ENCODE measurements at places on chromosomes 4 and X. TPM values are rescaled to one million over a fixed set of nuclear protein-coding genes. Genes with fewer than 3 reads are reported as not detected.

GRCh38 chr4:31390849-31391248, 670.7 kb downstream of the PCDH7 start:
- H3K27ac ChIP-seq: no peak overlapping the region
- DNase-seq: no peak
- no peak overlapping the region for H3K4me3 ChIP-seq

DNA sequence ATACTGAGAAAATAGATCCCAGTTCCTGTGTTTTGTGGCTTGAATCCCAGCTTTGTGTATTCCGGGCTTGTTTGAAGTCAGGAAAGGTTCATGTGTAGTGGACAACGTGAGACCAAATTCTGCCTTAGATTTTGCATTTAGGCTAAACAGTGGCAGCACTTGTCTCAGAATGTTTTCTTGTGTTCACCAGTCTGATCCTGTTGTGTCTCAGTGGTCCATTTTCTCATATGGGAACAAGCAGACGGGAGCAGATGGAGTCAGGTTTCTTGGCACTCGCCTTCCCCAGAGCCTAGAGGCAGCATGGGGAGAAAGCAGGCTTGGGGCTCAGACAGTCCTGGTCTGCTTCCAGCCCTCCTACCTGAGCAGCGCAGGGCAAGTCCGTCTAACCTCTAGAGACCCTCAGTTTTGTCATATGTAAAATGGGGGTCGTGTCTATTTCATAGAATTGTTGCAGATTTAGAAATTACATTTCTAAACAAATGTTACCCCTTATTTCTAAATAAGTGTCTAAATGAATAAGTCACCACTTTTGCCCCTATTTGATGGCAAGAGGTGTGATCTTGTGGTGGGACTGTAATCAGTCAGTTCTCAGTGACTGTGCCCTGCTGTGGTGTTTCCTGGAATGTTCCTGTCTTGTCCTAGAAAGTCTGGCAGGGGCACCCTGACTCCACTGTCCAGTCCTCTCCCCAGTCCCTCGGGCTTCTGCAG, 28.3 kb upstream of the MSANTD1 start:
- H3K4me3 ChIP-seq: no peak overlapping the region
- peaks cover 37% of the 10 kb centered on the region for H3K36me3 ChIP-seq
- no peaks in the 10 kb centered on the region for H3K4me1 ChIP-seq
- DNase-seq: no peak
- no peaks in the 10 kb centered on the region for H3K27me3 ChIP-seq
- H3K27ac ChIP-seq: no peak overlapping the region

DNA sequence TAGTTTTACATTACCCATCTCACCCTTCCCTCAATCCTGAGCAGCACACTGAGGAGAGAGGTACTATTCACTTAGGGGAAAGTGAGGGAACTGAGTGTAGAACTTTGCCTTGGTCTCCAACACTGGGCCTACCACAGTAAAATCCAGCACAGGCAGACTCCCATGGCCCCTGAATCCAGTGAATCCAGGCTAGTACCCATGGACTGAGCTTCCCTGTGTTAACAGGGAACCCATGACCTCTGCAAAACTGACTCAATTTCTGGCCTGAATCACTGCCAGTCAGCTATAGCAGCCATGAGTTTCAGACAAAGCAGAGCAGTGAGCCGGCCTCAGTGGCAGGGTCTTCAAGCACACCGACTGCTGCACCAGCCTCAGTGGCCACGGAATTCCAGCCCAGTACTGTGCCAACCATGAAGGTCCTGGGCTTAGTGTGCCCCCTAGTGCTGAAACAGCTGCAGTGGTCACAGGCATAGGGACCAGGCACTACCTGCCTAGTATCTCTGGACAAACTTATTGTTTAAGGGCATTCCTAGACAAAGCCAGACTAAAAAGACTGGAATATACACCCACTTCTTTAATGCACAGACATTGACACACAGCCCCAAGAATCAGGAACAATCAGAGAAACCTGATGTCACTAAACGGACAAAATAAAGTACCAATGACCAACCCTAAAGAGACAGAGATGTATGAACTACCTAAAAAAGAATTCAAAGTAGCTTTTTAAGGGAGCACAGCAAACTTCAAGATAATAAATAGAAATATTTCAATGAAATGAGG, 127.4 kb upstream of the RPL34 start:
- no peaks in the 10 kb centered on the region for H3K4me1 ChIP-seq
- peak; percentile 10 for DNase-seq
- H3K36me3 ChIP-seq: no peaks in the 10 kb centered on the region
- no peaks in the 10 kb centered on the region for H3K27me3 ChIP-seq
- H3K4me3 ChIP-seq: no peak overlapping the region
- H3K27ac ChIP-seq: no peak overlapping the region

GRCh38 chr4:83490876-83491450, 6.1 kb upstream of the ABRAXAS1 start:
- no peak overlapping the region for H3K27ac ChIP-seq
- no peaks in the 10 kb centered on the region for H3K36me3 ChIP-seq
- H3K4me3 ChIP-seq: no peak overlapping the region
- DNase-seq: no peak
- no peaks in the 10 kb centered on the region for H3K27me3 ChIP-seq

- no peak overlapping the region for H3K27ac ChIP-seq
- no peaks in the 10 kb centered on the region for H3K4me1 ChIP-seq
Observed at GRCh38 chr4:5340991-5341451, 289.7 kb downstream of the STK32B start.

- DNase-seq: no peak
- H3K36me3 ChIP-seq: peaks cover 49% of the 10 kb centered on the region
- no peak overlapping the region for H3K27ac ChIP-seq
- H3K4me1 ChIP-seq: no peaks in the 10 kb centered on the region
- H3K27me3 ChIP-seq: no peaks in the 10 kb centered on the region
Observed at GRCh38 chr4:13580036-13580435, 35.7 kb upstream of the NKX3-2 start.

- DNase-seq: no peak
- H3K4me3 ChIP-seq: no peak overlapping the region
- H3K27me3 ChIP-seq: no peaks in the 10 kb centered on the region
- no peaks in the 10 kb centered on the region for H3K36me3 ChIP-seq
- no peaks in the 10 kb centered on the region for H3K4me1 ChIP-seq
- no peak overlapping the region for H3K27ac ChIP-seq
Observed at GRCh38 chr4:120760047-120760446, 162.5 kb downstream of the PRDM5 start.

DNA sequence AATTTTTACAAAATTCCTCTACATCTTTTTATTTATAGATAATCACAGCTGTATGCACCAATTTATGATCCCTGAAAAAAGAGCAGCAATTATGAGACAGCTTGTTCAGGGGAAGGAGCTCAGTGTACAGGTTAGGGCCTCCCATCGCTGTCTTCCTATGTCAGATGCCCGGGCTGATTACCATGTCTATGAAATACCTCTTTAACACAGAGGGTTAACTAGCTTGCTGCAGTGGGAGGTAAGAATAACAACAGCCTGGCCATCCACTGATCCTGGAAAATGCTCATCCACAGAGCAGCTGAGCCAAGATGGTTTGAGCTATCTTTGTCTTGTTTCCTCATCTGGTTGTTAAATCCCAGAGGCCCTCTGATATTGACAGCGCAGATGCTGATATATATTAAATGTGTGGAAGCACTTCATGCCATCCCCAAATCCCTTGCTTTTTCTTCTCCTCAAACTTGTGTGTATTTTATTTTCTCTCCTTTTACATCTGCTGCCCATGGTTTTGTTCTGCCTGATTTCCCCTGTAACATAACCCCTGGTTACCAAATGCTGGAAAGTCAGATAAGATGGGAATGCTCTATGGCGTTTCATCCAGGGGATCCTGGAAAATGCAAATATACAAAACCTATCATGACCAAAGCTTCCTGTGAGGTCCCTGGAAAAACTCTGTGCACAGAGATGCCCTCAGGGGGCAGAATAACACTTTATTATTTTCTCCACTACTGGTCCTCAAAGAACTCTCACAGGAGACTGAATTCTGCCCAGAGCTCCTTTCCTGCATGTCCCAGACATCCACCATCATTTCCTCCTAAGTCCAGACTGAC, 85.8 kb upstream of the PUDP start:
- no peaks in the 10 kb centered on the region for H3K4me1 ChIP-seq
- DNase-seq: no peak
- H3K27me3 ChIP-seq: no peaks in the 10 kb centered on the region
- H3K36me3 ChIP-seq: no peaks in the 10 kb centered on the region
- no peak overlapping the region for H3K27ac ChIP-seq

GRCh38 chr4:112748352-112748878, 111.5 kb downstream of the LARP7 start:
- DNase-seq: no peak
- H3K27me3 ChIP-seq: no peaks in the 10 kb centered on the region
- no peak overlapping the region for H3K27ac ChIP-seq
- H3K4me1 ChIP-seq: no peaks in the 10 kb centered on the region
- no peaks in the 10 kb centered on the region for H3K36me3 ChIP-seq

DNA sequence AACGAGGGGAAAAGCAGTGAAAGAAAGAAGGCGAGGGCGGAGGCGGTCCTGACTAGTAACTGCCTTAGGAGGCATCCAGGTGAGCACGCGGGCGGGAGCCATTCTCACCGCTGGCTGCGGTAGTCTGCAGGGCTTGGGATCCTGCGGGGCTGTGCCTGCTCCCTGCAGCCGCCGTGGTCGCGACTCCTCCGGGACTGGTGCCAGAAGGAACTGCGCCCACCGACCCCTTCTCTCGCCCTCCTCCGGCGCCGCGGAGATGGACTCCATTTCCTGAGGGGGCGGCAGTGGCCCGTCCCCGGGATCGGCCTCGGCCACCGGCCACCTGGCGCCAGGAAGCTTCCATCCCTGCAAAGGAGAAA, 543 bp downstream of the NFXL1 start:
- DNase-seq: no peak
- H3K4me1 ChIP-seq: peaks cover 8% of the 10 kb centered on the region
- H3K27me3 ChIP-seq: no peaks in the 10 kb centered on the region
- peak overlapping the region; percentile 99 for H3K4me3 ChIP-seq
- H3K36me3 ChIP-seq: peaks cover 5% of the 10 kb centered on the region

DNA sequence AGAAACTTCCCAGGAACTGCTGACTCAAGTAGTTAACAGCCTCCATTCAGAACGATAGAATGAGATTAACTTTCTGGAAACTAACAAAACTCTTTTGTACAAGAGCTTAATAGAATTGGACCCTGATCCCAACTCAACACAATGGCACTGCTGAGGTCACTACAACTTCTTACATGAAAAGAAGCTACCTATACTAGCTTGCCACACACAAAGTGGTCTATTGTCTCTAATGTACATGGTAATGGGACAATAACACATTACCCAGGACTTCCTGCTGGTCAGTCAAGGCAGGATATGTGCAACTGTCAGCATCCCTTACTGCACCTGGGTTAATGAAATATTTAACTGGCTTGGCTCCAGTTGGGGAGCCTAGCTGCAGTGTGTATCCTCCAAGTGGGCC, 56.2 kb downstream of the BRCC3 start:
- H3K27ac ChIP-seq: no peak overlapping the region
- H3K27me3 ChIP-seq: no peaks in the 10 kb centered on the region
- no peak overlapping the region for H3K4me3 ChIP-seq
- no peaks in the 10 kb centered on the region for H3K4me1 ChIP-seq
- H3K36me3 ChIP-seq: no peaks in the 10 kb centered on the region

DNA sequence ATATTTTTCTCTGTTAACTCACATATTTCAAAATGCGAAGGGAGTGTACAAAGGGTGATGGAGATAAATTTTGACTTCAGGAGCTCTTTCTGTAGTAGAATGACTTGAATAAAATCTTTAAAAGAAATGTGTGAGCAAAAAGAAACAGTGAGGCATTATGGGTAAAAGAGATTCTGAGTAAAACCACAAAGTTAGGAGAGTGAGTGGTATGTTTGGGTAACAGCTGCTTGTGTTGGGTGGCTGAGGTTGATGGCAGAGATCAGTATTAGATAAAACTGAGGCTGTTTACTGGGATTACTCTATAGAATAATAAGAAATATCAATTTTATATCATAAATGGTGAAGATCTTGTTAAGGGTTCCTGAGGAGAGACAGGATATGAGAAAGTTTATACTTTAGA, 434.2 kb upstream of the AMOT start:
- no peaks in the 10 kb centered on the region for H3K36me3 ChIP-seq
- DNase-seq: no peak
- H3K4me1 ChIP-seq: no peaks in the 10 kb centered on the region
- no peak overlapping the region for H3K27ac ChIP-seq
- no peak overlapping the region for H3K4me3 ChIP-seq

- H3K4me1 ChIP-seq: no peaks in the 10 kb centered on the region
- peaks cover 9% of the 10 kb centered on the region for H3K27me3 ChIP-seq
- H3K27ac ChIP-seq: no peak overlapping the region
- no peak for DNase-seq
- H3K4me3 ChIP-seq: peak overlapping the region; percentile 17
Observed at GRCh38 chrX:140091125-140091886, 126.0 kb upstream of the CXorf66 start.

GRCh38 chr4:99665983-99666382, 8.4 kb upstream of the C4orf54 start:
- no peak overlapping the region for H3K27ac ChIP-seq
- no peak for DNase-seq
- no peaks in the 10 kb centered on the region for H3K36me3 ChIP-seq
- H3K4me3 ChIP-seq: no peak overlapping the region

- no peaks in the 10 kb centered on the region for H3K27me3 ChIP-seq
- H3K4me3 ChIP-seq: no peak overlapping the region
- H3K36me3 ChIP-seq: no peaks in the 10 kb centered on the region
- DNase-seq: no peak
- no peak overlapping the region for H3K27ac ChIP-seq
Observed at GRCh38 chr4:56272927-56273326, 114.4 kb downstream of the AASDH start.

- H3K4me1 ChIP-seq: no peaks in the 10 kb centered on the region
- H3K27me3 ChIP-seq: no peaks in the 10 kb centered on the region
- no peak overlapping the region for H3K27ac ChIP-seq
- H3K4me3 ChIP-seq: no peak overlapping the region
Observed at GRCh38 chr4:156623376-156623775, 348.2 kb downstream of the PDGFC start.

- no peaks in the 10 kb centered on the region for H3K27me3 ChIP-seq
- H3K36me3 ChIP-seq: no peaks in the 10 kb centered on the region
- no peak overlapping the region for H3K4me3 ChIP-seq
- DNase-seq: no peak
- no peaks in the 10 kb centered on the region for H3K4me1 ChIP-seq
- H3K27ac ChIP-seq: no peak overlapping the region
Observed at GRCh38 chr4:119788349-119789266, 160.0 kb upstream of the PDE5A start.

GRCh38 chr4:152209772-152210493, 326.0 kb downstream of the FBXW7 start:
- no peak overlapping the region for H3K27ac ChIP-seq
- H3K27me3 ChIP-seq: no peaks in the 10 kb centered on the region
- peak; percentile 33 for DNase-seq

Gene VCX2
- not detected for total RNA-seq

Gene XAGE1B
- not detected for total RNA-seq

Gene LYAR
- total RNA-seq: 13.5 TPM

Gene PHOX2B
- not detected for total RNA-seq

Gene VCX3B
- not detected for total RNA-seq

Gene PQBP1
- total RNA-seq: 88.2 TPM

Gene CORIN
- 0.20 TPM for total RNA-seq

Gene GLUD2
- total RNA-seq: 0.53 TPM

Gene GSPT2
- 14.7 TPM for total RNA-seq

Gene SLC4A4
- 3.7 TPM for total RNA-seq
